ENCODE measurements at places on chromosomes 1 and 21.

DNA sequence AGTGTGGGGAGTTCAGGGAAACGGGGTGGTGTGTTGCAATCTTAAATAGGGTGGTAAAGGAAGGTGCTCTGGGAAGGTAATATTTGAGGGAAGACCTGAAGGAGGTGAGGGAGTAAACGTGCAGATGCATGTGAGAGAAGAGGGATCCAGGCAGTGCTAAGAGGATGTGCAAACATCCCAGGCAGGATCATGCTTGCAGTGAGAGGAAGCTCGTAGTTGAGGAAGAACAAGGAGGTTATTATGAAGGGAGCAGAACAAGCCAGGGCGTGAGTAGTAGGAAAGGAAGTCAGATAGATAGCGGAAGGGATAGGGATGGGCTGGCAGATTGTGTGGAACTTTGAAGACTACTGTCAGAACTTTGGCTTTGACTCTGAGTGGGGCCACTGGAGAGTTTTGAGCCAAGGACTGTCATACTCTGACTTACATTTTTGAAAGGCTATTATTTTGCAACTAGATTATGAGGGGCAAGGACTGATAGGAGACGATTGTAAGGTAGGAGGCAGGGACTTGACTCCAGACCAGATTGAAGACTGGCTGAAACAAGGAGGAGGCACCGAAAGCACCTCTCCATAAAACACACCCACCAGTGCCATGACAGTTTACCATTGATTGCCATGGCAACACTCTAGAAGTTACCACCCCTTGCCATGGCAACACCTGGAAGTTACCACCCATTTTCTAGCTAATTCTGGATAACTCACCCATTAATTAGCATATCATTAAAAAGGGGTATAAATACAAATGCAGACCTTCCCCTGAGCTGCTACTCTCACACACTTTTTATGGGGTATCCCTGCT, 67.0 kb downstream of the XCL2 start:
- no peak for DNase-seq

GRCh38 chr1:172948457-172948856, 102.3 kb downstream of the TNFSF18 start:
- no peak for DNase-seq

GRCh38 chr1:67664048-67664447, 21.0 kb upstream of the GADD45A start:
- DNase-seq, result no peak

DNA sequence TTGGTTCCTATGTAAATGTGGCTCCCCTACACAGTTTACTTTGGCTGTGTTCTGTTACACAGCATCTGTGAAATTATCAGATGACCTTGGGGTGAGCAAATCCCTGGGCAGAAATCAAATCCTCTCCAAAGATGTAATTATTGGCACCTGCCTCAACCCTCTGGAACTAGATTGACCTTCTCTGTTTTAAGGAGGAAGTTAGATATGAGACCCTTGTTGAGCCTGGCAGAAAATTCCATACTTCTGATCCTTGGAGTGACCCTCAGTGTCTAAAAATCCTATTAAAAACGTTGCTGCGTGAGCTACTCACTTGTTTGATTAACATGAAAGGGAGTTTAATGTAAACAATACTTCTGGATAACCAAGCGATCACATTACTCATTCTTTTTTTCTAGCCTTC, 122.0 kb downstream of the CLIC6 start:
- no peak for DNase-seq

DNA sequence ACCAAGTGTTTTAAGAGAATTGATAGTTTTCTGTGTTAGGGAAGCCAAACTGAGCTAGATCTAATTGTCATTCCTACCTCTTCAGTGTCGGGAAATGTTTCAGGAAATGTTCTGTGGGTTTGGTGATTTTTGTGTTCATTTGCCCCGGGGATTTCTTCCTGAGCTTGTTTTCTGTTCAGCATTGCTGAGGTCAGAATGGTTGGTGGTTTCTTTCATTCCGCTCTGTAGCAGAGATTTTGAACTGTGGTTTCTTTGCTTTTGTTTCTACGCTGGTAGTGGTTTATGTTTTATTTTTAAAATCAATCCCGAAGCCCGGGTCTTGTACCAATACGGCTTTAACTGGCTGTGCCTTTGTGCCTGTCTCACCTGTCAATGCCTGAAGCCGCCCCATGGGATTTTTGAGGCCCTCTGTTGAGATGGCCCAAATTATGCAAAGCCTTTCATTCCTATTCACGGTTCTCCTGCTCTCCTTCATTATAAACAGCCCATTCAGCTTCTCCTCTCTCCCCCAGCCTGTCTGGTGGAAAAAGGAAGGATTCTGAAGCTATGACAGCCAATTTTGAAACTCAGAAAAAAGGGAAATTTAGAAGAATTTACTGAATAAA, 417.2 kb upstream of the KAZN start:
- no peak for DNase-seq

- no peak for DNase-seq
Measured at GRCh38 chr1:73452522-73452921, 745.5 kb downstream of the LRRIQ3 start.

DNA sequence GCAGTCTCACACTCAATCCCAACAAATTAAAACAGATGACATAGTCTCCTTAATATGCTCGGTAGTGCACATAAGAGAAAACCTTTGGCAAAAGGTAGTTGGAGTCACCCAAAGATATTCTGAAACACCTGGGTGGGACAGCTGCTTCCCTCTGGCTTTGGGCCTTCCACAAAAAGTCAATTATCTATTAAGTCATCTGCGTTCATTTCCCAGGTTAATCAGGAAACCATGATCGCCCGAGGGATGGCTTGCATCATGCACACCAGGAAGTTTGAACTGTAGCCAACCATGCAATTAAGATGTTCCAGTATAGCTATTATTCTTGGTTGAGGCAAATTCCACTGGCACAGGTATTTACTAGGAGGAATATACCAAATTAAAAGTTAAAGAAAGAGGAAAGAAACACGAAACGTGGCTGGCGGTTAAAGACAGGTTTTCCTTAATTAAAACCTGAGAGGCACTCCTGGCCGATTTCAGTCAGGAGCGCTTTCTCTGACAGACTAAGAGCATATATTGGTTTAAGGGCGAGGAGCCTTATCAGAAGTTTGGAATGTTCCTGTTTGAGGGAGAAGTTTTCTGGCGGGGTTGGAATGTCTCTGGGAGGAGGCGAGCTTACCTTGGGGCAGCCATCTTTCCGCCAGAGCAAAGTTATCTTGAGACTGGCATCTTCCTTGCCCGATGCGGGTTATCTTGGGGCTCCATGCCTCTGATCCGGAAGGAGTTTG, 19.9 kb downstream of the CLDN17 start:
- no peak for DNase-seq

DNA sequence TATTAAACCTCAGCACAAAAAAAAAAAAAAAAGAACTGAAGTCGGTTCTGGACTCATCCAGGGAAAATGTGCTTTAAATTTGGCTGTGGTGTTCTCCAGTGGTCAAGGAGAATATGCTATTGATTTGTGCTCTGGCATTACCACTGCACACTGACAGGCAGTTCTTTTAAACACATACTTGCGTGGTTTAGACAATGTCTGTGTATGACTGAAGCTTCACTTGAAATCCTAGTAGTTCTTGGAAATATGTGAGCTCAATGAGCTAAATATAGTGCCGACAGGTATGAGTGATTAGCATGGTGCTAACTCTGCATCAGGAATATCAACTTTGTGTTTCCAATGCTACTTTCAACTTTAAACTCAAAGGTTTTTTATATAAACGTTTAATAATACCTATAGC, 415.6 kb downstream of the SMYD3 start:
- no peak for DNase-seq

GRCh38 chr1:28141685-28142084, 34.8 kb downstream of the PTAFR start:
- DNase-seq, result no peak

- DNase-seq, result no peak
Measured at GRCh38 chr1:56495538-56495937, 83.8 kb downstream of the PLPP3 start.
